ENCODE measurements at places on chromosomes 7 and 10.
A peak's percentile ranks its signal among the peaks of the same experiment; 100 is the strongest.

- DNase-seq = no peak
These were observed 59.5 kb downstream of the XPNPEP1 start for GRCh38 chr10:109863775-109864174.

GRCh38 chr10:50805981-50806622 is 66.4 kb downstream of the ASAH2B start:
- no peak for DNase-seq

- DNase-seq = no peak
These were observed 17.3 kb upstream of the ADRB1 start for GRCh38 chr10:114026189-114027040.

DNA sequence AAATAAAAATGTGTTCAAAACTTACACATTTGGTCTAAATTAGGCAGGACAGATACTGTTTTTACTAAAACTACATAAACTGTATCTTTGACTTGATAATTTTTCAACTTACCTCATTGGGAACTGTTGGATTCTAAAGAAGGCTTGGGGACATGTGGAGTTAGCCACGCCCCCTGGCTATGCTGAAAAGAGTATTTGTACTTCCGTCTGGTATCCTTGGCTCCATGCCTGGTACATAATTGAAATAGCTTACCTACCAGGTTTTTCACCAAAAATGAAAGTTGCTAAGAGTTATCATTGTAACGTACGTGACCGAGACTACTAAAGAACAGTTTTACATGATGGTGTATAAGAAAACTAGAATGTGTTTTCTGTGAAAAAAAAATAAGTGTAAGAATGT is 604.8 kb upstream of the IGFBP3 start:
- DNase-seq = no peak

DNA sequence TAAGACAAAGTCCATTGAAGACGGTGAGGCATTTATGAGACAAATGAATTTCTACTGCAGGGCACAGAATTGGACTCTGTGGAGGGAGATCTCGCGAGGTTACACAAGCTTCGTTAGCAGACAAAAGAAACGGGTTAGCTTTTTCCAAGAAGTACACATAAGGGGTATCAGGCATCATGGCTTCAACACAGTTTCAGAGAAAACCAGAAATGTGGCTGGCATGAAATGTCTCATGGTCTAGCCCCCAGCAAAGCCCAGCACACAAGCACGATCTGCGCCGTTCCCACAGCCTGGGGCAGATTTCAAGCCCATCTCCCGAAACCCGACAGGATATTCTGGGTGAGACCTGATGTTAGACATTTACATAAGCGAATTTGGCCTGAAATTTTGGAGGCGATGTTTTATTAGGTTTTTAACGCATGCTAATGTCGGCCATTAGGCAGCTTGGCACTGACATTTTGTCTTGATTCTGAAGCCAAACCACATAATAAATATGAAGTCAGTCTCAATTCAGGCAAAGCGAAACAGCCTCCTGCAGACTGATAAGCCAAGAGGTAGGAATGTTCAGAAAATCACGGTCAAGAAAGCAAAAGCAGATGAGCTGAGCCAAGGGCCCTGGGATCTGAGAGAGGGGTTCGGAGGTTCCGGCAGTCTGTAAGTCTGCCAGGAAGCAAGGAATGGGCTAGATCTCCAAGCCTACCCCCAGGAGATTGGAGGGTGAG is 240.5 kb downstream of the PRPF18 start:
- no peak for DNase-seq

- DNase-seq = no peak
These were observed 627.4 kb downstream of the REEP3 start for GRCh38 chr10:64148607-64149006.

DNA sequence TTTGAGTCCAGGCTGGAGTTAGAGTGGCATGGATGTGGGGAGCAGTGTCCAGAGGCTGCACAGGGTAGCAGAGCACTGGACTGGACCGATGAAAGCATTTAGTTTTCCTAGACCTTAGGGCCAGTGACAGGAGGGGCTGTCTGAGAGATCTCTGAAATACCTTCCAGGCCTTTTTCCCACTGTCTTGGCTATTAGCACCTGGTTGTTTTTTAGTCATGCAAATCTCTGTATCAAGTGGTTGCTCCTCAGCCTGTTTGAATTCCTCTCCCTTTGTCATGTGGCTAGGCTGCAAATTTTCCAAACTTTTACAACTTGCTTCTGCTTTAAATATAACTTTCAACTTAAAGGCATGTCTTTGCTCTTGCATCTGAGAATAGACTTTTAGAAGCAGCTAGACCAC is 504.3 kb upstream of the VSTM2A start:
- no peak for DNase-seq

DNA sequence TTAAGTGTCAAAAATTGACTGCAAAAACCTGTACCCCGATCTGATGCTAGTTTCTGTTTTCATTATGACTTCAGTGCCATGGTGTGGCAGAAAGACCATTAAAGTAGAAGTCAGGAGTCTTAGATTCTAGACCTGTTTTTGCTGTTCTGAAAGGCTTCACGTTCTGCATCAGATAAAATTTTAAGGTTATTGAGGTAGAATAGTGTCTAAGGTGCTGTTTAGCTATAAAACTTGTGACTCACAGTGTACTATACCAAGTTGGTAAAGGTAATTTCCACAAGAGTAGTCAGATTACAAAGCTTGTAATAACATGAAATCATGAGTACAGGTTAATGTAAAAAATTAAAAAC is 38.6 kb downstream of the ZNRF2 start:
- DNase-seq = no peak

DNA sequence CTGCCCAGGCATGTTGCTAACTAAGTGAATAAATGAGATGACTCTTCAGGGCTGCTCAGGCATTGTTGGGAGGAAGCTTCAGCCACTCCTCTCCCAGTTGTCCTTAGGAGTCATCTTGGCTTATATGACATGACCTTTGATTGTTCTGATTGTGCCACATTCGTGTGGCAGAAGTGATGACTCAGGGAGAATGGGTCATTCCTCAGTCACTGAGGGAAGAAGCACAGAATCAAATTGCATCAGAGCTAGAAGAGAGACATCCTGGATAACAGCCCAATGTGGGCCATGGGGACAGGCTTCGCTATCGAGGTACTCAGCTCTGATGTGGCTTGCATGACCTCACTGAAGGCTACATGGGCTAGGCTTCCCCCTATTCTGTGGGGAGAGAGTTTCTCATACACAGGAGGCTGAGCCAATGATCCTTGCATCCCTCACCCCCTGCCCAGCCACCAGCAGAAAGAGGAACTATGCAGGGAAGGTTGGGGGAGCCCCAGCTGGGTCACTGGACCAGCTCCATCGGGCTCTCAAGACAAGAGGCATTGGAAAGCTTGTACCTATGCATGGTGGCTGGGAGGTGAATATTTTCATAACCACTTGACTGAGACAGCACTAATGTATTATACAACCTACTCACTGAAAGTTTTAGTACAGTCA is 6.0 kb upstream of the HMX3 start:
- no peak for DNase-seq

DNA sequence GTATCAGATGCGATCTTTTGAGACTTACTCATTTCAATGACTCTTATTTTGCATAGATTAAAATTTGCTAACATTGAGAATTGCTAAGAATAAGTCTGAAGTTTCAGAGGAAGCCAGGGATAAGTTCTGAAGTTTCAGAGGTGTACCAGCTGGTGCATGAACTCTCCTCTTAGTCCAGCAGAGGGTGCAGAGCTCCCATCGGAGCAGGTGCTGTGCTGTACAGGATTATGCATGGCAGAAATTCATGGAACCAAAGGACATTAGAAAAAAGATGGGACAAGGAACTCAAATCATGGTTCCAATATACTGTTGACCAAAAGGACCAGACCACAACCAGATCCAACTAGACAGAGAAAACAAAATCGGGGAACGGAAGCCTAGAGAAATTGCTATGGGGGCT is 41.9 kb downstream of the MGAM2 start:
- DNase-seq = no peak

DNA sequence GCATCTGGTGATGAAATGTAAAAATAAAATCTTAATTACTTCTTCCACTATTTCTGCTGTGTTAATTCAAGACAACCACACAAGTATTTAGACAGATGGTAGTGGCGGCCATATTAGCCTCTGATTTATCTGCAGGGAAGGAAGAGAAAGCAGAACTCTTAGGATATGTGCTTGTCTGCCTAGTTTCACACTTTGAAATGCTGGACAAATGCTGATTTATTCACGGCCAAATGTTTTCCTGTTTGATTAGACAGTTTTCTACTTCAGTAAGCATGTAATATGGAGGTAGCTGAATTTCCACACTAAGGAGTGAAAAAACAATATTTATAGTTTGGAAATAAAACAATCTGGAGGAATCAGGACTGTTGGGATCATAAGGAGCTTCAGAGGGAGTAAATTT is 158.1 kb downstream of the AGMO start:
- DNase-seq = no peak

- no peak for DNase-seq
These were observed 40.9 kb upstream of the ZNF32 start for GRCh38 chr10:43689618-43689954.

DNA sequence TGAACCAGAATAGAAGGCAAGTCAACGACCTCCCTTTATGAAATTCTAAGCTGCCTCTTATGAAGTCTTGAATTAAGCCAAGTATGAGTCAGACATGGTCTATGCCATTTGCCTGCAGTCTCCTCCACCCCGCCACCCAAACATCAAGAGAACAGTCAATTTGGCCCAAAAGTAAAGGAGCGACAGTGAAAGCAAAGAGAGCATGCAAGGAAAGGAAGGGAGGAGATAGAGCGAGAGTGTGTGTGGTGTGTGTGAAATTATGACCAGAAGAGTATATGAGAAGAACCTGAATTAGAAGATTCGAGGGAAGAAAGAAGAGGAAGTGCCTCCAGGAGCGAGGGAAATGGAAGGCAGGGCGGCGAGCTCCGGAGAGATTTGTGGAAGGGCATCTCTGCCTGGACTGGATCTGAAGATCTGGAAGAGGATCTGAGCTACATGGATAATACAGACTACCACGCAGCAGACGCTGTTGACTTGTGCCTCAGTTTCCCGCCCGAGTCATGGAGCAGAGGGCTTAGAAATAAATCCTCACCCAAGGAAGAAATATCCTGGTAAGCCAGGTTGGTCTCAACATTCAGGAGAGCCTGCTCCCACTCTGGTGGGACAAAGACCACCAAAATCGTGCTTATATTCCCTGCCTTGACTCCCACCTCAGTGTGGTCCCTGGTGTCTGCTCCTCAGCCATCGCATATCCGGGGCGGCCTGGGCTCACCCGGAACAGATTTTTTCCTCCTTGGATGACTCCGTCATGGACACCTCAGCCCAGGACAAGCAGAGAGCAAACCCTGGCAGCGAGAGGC is 459 bp downstream of the ZDHHC6 start:
- DNase-seq = peak; percentile 0

DNA sequence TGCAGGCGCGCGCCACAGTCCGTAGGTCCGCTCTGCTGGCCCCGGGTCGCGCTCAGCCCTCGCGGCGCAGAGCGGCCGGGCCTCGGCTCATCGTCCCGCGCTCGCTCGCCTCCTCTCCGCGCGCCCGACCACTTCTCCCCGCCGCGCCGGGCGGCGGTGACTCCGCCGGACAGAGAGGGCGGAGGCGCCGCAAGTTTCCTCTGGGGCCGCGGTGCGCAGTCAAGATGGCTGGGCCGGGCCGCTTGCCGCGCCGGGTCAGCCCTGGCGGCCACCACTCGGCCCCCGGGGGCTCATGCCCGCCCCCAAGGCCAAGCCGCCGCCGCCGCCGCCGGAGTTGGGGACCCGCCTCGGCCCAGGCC is 441 bp downstream of the FZD8 start:
- DNase-seq = no peak

GRCh38 chr7:70384024-70384423 is 747.9 kb upstream of the GALNT17 start:
- DNase-seq = peak; percentile 63

DNA sequence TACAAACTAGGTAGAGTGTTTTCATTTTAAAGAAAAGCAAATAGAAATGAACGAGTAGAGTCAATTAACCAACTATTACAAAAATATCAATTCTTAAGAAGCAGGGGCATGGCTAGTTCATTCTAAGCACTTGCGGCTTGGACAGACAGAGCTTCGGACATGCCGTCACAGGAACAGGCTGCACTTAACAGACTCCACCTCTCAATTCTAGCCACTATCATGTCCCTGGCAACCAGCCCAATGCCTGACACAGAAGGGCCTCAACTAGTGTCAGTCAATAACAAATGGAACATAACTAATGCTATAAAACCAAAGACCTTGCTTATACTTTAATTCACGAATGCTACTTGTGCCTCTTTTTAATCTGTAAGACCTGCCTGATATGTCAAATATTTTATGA is 74.4 kb downstream of the TPK1 start:
- DNase-seq = no peak

GRCh38 chr7:85770332-85770731 is 583.5 kb upstream of the SEMA3D start:
- DNase-seq = no peak

DNA sequence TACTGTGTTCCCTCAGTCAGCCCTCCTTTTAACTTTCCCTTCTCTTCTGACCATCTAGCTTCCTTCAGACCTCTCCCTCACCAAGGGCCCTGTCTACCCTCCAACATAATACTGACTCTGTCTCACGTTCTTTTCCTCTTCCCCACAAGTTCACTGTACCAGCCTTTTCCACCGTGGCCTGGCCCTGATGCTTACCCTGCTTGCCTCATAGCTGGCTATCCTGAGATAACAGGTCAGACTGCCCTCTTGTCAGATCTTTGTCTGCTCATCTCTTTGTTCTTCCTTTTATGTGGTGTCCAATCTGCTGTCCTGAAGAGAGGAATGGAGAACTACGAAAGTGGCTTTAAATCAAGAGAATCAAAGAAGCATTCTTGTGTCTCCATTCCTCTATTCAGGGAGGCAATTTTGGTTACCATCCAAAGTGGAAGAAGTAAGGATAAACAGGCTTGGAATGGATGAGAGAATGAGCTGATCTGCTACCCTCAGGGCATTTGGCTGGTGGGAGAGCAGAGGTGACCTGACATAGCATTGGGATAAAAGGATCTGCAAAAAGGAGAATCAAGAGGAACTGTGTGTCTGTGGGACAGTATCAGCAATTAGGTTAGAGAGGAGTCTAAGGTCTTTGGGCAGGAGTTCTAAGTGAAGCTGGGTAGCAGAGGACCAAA is 8.1 kb downstream of the BTAF1 start:
- DNase-seq = no peak

DNA sequence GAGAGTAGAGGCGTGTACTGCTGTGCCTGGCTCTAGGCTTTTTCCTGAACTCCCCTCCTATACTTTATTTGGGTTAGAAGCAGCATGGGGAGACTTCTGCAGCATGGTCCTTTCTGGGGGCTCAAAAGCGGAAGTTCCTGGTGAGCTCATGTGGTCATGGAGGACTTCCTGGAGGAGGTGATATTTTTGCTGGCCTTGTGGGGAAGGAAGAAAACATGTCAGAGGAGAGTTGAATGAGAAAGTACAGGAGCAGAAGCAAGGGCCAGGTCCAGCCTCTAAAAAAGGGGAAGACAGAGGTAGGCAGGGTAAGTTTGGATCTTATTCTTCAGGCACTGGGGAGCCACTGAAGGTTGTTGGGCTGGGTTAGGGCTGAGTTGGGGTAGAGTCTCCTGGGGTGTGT is 45.5 kb downstream of the CASTOR2 start:
- no peak for DNase-seq

- DNase-seq = no peak
These were observed 32.4 kb upstream of the KMT2E start for GRCh38 chr7:104981672-104982037.

Measured in NCI-H2227 treated with DMSO at 0.1 percent for 48 hours (cell line).